ENCODE measurements at places on chromosomes 4 and X.

DNA sequence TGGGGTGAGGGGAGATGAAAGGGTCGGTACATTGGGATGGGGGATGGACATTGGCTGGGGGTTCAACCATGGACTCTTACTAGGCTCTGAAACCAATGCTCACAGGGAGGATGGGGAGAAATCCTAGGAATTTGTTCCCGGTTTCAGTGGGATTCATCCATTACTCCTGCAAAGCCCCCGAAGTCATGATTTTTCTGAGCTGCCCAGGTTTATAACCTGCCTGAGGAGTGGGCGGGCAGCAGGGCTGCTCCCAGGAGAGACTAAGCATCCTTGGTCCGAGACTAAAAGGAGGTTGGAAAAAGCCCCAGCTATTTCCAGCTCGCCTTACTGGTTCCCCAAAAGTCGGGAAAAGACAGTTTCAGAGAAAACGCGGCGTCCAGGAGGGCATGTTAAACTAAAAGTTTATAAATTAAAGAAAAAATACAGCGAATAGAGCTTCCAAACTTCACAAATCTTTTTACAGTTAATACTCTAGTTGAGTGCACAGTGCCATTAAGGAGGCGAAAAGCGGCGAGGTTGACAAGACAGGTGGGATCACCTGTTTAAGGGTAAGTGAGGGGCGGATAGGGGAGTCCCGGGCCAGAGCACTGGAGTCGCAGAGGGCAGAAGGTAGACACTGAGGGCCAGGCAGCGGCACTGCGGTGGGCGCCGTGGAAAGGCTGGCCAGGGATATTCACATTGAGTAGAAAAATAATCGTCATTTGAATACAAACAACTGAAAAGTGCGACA lies 3.7 kb downstream of the NKX3-2 start:
- no peak for DNase-seq

GRCh38 chrX:320126-320783 lies 1.7 kb upstream of the GTPBP6 start:
- DNase-seq: peak; percentile 43

DNA sequence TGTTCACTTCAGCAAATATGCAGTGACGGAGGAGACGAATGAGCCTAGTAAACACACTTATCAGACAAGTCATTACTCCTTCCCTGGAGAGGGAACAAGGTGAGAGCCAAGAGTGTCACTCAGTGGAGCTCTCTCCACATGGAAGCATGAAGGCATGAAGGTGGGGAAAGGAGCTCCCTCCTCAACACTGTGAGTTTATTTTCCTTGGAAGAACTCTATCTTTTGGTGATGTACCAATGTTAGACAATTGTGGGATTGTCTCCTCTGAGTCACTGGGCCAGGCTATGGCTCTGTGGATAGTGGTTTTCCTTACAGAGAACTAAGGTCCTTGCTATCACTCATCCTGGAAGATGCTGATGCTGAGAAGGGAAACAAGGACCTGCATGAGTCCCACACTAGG lies 200.2 kb downstream of the CPEB2 start:
- no peak for DNase-seq

GRCh38 chr4:176779421-176779820 lies 13.3 kb downstream of the VEGFC start:
- DNase-seq: no peak

GRCh38 chrX:129780441-129781105 lies 824 bp downstream of the SASH3 start:
- DNase-seq: no peak
